IMR-90 (cell line): ENCODE measurements at places on chromosomes 4 and X. TPM values are rescaled to one million over a fixed set of nuclear protein-coding genes. Genes with fewer than 3 reads are reported as not detected.

ARHGEF6 gene
- 2.7 and 3.1 TPM in 2 replicates for total RNA-seq

ADGRG2 gene
- total RNA-seq: under 0.01 TPM in 2 replicates

RNF175 gene
- not detected in 2 replicates for total RNA-seq

DNA sequence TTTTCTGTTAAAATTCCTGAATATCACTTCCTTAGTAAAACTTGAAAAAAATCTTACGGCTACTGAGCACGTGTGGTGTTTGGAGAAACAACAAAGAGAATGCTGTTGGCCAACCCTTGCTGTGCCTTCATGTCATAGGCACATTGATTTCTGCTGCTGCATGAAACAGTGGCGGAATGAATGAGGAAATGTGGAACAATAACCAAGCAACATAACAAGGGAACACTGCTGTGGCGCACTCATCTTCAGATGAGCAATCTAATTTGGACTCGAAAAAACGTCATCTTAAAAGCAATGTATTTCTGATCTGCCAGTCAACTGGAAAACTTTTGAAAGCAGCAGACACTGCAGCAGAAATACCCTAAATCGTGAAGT, 51.4 kb downstream of the PROM1 start:
- DNase-seq: no peak
